ENCODE measurements at places on chromosomes 6 and 20.

- DNase-seq = peak; percentile 61
These were observed 74.6 kb upstream of the THBS2 start for GRCh38 chr6:169328112-169328801.

DNA sequence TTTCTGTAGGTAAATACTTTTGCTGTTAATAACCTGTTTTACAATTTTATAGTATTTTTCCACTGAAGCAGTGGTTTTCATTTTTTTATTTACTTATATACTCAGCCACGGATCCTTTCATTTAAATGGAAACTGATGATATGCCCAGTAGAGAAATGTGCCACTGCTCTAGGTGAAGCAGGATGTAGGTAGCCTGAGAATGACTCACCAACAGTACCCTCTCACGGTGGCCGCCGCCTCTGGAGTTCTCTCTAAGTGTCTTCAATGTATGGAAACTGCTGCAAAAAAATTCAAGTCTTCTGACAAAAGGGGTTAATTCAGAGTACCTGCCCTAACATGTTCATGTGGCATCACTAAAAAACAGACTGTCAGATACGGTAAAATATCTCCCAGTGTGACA is 6.4 kb downstream of the EYA4 start:
- DNase-seq = no peak

DNA sequence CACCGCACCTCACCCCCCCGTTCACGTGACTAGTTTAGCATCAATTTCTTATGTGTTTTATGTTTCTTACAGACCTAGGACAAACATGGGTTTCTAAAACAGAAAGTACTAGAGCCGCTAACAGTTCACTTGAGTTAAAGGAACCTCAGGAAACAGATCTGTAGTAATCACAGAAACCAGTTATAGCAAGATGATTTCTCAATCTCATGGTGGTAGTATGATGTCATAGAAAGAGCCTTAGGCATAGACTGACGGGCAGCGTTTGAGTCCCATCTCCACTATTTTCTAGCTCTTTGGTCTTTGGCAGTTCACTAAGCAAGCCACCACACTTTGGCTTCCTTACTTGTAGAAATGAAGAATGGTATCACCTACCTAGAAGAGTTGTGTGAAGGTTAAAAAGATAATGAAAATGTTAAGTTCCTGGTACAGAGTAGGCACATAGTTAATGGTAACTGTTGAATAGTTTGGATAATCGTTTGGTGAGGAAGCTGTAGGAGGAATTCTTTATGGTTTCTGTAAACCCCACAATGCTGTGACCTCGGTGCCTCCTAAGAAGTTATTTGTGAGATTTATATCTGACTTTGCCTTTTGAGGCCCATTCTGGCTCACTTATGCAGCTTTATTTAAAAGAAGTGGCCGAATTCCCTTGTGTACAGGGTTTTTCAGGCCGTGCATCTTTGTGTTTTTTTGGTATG is 21.3 kb downstream of the CTNNBL1 start:
- DNase-seq = no peak

DNA sequence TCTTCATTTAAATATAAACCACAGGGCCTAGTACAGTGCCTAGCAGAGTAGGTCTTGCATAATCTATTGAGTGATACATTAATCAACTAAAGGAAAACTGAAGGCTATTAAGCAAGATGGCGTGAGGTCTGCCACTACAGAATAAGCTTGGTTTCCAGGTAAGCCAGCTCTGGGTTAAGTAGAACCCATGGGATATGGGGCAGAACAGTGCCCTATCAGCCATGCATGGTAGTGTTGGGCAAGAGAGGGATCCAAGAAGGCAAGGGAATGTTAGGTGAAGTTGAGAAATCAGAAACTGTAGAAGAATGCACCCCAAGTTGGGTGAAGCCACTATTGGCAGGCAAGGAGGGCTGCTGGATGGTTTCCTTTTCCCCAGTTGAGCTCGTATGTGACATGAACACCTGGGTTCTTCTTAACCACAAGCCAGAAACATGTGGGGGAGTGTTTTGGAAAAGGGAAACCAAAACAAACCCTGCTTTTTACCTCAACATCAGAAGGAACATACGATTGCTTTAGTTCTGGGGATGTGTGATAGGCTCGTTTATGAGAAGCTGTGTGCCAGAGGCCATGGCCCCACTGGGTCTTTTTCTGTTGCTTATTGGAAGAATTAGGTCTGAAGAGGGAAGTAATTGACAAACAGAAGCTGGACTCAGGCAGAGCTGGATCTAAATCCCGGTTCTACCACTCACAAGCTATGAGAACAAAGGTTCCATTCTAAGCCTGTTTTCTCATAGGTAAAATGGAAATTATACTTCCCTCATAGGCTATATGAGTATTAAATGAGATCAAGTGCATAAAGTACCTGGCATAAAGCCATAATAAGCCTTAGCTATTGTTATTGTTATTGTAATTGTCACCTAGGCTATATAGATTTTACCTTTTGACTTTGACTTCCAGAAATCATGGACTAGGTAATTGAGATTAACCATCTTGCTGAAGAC is 33.5 kb downstream of the NEDD9 start:
- no peak for DNase-seq

GRCh38 chr6:6587696-6588063 is 840 bp upstream of the LY86 start:
- no peak for DNase-seq

GRCh38 chr6:119586250-119586882 is 236.8 kb upstream of the MAN1A1 start:
- DNase-seq = no peak

DNA sequence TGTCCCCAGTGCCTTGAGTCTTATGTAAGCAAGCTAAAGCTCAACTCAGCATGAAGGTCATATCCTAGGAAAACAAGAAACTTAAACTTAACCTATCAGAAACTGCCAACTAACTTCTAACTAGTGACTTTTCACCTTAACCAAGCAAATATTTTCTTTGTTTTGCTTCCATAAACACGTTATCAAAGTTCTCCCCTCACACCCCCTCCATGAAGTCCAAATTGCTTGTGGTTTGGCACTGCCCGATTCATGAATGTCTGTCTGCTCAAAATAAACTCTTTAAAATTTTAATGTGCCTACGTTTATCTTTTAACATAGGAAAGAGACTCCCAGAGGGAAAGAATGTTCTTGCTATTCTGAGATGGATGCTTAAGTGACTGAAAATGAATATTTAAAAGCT is 34.9 kb downstream of the GSTA2 start:
- no peak for DNase-seq

DNA sequence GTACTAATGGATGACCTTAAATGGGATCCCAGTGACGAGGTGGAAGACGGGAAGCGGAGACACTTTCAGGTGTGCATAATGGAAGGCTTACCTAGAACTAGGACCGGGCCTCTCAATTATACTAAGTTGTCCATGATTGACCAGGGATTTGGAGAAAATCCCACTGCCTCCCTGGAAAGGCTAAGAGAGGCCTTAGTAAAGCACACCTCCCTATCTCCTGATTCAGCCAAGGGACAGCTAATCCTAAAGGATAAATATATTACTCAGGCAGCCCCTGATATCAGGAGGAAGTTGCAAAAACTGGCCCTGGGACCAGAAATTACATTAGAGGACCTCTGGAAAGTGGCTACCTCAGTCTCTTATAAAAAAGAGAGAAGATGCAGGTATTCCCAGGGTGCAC is 93.2 kb downstream of the JARID2 start:
- no peak for DNase-seq

DNA sequence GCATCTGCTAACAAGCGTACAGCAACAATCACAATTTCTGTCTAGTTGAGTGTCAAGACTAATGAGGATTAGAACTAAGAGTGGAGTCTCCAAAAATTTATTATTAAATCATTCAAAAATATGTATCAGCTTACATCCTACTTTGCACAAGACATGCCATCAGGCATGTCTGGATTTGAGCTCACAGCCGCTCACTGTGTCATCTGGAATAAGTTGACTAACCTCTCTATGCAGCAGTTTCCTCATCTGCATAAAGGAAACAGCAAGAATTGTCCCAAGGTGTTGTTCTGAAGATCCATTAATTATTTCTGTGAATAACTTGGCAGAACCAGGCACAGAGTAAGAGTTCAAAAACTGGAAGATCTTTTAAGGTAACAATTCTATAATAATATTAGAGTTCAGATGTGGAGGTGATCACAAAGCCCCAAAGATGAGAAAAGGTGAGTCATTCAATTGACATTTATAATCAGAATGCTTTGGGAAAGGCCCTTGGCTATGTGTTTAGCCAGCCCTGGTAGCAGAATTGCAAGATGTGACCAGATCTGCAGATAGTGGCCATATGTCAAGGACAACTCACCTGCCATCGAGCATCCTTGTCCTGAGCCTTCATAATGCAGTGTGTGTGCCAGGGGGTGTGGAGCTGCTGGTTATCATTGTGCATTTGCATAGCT is 264.0 kb downstream of the FOXA2 start:
- no peak for DNase-seq

DNA sequence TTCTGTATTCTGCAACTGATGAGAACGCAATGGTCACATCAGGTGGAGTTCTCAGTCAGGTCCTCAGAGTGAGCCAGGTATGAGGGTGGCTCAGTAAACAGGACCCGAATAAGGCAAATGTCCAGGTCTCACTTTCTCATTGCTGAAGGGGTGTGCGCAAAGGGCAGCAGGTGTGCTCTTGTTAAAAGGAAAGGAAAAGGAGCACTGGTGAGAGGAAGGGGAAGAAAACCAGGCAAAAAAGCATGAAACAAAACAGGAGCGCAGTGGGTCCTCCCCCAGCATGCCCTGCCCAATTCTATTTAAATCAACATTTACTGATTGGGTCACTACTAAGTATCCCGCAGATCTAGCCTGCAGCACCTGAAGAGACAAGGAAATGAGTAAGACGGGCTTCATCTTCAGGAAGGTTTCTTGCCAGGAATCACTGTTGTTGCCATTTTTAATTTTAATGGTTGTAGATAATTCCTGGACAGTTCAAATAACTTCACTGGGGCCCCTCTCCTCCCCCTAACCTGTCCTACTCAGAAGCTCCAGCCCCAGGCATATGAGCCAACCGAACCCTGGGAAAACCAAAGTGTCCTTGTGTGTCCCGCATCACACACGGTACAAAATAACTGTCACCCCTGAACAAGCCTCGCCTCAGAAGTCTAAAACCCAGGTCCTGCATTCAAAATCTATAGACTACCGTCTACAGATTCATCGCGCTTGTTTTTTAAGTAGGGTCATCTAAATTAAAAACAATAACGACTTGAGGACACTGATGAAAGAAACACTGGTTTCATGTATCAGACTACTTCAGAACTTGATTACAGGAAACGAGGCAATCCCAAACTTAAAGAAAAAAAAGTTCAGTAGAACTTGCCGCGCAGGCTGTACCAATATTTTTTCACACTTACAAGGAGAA is 980 bp downstream of the MBOAT1 start:
- DNase-seq = no peak

DNA sequence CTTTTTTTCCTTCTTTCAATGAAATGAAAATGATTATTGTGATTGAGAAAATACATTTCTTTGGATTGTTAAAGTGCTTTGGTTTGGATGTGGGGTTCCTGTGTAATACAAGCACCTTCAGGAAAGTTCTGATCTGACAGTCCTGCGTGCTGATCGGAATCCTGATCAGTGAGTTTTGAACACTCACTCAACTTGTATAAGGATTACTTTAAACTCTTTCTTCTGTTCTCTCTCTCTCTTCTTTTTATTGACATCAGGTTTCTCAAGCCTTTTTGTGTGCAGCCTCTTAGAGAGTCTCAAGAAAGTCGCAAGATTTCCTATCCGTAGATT is 710 bp downstream of the TINAG start:
- no peak for DNase-seq

- DNase-seq = no peak
These were observed 74.0 kb downstream of the SOBP start for GRCh38 chr6:107563694-107564588.

DNA sequence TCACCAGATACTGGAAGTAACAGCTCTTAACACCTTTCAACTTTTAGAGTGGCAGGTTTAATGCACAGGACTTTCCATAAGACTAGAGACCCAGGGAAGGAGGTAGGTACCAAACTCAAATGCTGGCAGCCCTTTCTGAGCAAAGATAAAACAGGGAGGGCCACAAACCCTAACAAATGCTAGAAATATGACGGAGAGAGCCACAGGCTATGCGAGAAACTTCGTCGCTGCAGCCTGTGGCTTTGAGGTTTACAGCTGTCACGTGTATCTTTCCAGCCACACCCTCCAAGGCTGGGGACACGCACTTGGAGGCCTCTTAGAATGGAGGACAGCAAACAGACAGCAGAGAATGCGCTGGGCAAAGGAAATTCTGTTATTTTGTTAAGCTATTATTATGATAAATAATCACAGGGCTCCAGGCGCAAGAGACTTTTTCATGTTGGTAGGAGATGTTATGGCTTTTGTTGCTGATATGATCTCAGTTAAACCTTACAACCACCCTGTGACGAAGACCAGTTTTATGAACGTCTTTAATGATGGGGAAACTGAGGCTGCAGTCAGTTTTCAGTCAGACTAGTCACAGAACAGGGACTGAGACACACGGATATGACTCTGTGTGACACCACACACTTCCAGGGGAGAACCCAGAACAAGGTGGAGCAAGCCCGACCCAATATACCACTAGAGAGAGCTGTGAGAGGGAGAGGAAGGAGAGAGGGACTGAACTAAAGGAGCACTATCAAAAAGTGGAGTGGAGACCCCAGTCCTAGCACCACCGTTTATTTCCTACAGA is 2.0 kb downstream of the TRAM2 start:
- DNase-seq = no peak

Data from AG04450 (cell line).